Tongue (tissue), 3 donors: ENCODE measurements at places on chromosomes 7 and 10. TPM values are rescaled to one million over a fixed set of nuclear protein-coding genes. Genes with fewer than 3 reads are reported as not detected.

Gene SEMA3D
- 18.1 TPM for total RNA-seq

Gene FOXI2
- not detected for total RNA-seq

Gene FAM25C
- total RNA-seq = not detected

Gene FAM237B
- not detected for total RNA-seq

Gene COL1A2
- 4,115 TPM for total RNA-seq

Gene ADO
- total RNA-seq = 22.8 TPM

Gene RAMP3
- total RNA-seq = 8.8 TPM

Gene GPR85
- total RNA-seq = 1.2 TPM

Gene RAB19
- not detected for total RNA-seq

Gene HMX3
- not detected for total RNA-seq

Gene GRK5
- 26.2 TPM for total RNA-seq

Gene GPER1
- total RNA-seq = 6.7 TPM

Gene EZH2
- 22.4 TPM for total RNA-seq

Gene CALN1
- total RNA-seq = 1.3 TPM
